Subcutaneous adipose tissue (tissue), 4 donors: ENCODE measurements at places on chromosomes 1 and 21. TPM values are rescaled to one million over a fixed set of nuclear protein-coding genes. Genes with fewer than 3 reads are reported as not detected.

The ADORA3 gene
- 19.6 TPM for total RNA-seq

The DCST1 gene
- total RNA-seq: not detected

The NR0B2 gene
- not detected for total RNA-seq

The TMEM79 gene
- total RNA-seq: not detected

The GABRD gene
- total RNA-seq: not detected

The KRTAP20-3 gene
- not detected for total RNA-seq

The GPR161 gene
- 4.1 TPM for total RNA-seq
